ENCODE measurements at places on chromosomes 16 and 17. TPM values are rescaled to one million over a fixed set of nuclear protein-coding genes. Genes with fewer than 3 reads are reported as not detected.
A peak's percentile ranks its signal among the peaks of the same experiment; 100 is the strongest.

GRCh38 chr17:47621293-47622179, 28.2 kb upstream of the KPNB1 start:
- DNase-seq, result no peak

- DNase-seq, result no peak
These were observed 119.9 kb upstream of the SMURF2 start for GRCh38 chr17:64781810-64782555.

DNA sequence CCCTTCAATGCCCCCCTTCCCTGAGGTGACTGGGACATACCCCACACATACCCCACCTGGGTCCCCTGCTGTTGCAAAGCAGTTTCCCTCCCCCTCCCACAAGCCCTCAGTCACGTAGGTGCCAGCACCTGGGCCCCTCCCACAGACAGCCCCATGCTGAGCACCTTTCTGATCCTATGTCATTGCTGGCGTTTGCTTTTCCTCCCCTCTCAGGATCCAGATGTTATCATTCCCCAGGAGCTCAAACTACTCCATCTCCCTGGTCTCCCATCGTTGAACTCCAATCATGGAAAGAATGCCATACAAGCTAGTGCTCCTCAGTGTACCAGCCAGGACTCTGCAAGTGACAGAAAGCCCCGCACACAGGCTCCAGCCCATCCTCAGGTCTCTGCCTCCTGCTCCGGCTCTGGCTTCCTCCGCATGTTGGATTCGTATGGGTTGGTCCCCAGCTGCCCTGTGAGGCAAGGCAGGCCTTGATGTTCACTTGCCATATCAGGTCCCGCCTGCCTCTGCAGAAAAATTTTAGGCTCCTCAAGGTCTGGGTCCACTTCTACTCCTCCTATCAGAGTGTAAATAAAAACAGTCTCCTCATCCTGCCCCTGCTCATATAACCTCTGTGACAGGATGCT, 31.4 kb upstream of the MED9 start:
- no peak for DNase-seq

DNA sequence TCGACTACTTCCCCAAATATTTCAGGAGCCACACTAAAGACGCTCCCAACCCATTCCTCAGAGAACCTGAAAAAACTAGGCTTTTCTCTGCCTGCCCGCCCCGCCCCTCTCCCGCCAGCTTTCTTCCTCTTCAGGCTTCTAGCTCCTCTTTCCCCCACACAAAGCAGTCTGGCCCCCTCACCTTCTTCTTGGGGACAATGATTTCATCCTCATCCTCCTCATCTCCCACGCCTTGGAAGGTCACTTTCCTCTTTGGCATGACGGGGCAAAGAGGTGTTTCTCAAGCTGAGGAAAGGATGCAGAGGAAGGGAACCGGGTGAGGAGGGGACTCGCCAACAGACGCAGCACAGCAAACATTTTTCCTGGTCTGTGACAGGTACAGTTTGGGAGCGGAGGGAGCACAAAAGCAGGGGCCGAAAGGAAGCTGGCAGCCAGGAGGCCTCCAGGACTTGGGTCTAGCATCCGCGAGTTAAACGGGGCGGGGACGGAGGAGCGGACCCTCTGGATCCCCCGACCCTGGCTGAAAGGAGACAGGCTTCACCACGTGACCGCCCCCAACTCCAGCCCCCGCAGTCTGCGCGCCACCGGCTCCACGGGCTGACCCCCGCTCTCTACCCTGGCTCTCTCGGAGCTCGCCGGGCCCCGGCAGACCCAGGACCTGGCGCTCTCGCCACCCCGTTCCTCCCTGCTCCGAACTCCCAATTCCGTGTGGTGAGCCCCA, 525 bp downstream of the CD2BP2 start:
- DNase-seq, result no peak

- no peak for DNase-seq
These were observed 331.4 kb downstream of the GRIN2A start for GRCh38 chr16:9850817-9851216.

DNA sequence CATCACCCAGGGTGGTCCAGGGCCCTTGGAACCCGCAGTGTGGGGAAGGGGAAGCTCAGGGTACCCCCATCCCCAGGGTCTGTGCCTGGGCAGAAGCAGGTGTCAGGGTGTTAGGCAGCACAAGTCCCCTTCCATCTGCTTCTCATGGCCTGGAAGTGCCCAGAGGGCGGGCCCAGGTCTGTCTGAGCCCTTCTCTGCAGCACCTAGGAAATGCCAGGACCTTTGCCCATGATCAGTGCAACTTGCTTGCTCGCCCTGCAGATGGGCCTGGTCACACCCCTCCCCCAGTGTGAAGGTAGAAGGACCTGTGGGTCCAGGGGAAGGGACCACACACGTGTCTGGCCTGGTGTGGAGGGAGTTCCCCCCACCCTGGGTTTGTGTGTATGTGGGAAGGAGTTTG, 157.5 kb upstream of the CDC42EP4 start:
- no peak for DNase-seq

GRCh38 chr16:16071631-16072244, 122.3 kb downstream of the ABCC1 start:
- DNase-seq, result no peak

DNA sequence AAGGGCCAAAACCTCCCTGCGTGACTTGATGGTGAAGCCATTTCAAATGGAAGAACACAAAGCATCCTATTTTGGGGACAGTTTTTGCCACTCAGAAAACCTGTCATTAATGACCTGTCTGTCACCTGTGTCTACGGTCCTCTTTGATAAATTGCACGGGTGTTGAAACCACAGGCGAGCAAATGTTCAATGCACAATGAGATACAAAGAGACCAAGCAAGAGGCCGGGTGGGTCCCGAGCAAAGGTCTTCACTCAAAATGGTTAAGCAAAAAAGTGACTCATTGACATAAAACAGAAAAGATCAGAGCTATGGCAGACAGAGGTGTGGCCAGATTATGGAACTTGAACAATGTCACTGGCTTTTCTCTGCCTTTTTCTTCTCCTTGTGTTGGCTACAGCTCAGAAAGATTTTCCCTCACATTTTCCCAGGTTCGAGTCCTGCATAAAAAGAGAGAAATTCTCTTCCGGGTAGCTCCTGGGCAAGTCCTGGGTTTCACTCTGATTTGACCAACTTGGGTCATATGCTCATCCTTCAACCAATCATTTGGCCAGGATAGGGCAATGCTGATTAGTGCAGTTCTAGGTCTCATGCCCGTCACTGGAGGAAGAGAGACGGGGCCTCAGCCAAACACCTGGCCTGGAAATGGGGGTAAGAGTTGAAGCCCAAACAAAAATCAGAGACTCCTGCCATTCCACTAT, 92.2 kb downstream of the CMC2 start:
- DNase-seq, result no peak

- peak; percentile 28 for DNase-seq
These were observed 13.2 kb downstream of the SLC7A5 start for GRCh38 chr16:87855852-87856715.

DNA sequence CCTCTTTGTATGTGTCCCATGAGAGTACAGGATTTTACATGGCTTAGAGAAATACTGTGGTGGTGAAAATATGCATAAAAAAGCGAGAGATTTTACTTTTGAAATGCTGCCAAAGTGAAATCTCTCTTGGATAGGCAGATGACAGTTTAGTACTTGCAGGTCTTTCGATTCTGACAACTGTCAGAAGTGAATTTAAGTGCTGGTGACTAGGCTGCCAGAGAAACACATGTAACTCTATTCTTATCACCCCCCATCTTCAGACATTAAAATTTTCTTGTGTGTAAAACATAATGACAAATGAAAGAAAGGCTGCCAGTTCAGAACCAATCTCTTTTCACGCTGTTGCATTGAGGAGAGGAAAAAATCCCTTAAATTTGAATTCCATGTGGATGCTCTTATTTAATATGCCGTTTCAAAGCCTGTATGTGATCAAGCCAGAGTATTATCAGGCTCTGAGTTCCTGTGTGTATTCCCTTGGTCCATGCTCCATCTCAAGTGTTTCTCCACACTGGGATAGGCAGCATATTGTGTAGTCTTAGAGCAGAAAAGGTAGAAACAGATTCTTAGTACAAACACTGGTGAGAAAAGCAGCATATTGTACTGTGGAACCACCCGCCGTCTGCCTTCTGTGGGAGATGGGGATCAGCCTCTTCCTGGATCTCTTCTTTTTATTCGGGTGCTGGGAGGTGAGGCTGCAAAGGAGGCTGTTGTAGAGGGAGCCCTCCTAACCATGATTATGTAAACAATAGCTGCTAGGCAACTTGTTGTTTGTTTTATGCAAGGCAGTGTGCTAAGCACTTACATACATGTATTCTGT, 291.3 kb downstream of the WWOX start:
- no peak for DNase-seq

- DNase-seq, result no peak
These were observed 299.8 kb upstream of the SALL1 start for GRCh38 chr16:51450909-51451308.

GRCh38 chr16:50102051-50102746, 36.4 kb downstream of the HEATR3 start:
- DNase-seq, result no peak

- no peak for DNase-seq
These were observed 3.5 kb upstream of the CAMKK1 start for GRCh38 chr17:3896108-3896967.

DNA sequence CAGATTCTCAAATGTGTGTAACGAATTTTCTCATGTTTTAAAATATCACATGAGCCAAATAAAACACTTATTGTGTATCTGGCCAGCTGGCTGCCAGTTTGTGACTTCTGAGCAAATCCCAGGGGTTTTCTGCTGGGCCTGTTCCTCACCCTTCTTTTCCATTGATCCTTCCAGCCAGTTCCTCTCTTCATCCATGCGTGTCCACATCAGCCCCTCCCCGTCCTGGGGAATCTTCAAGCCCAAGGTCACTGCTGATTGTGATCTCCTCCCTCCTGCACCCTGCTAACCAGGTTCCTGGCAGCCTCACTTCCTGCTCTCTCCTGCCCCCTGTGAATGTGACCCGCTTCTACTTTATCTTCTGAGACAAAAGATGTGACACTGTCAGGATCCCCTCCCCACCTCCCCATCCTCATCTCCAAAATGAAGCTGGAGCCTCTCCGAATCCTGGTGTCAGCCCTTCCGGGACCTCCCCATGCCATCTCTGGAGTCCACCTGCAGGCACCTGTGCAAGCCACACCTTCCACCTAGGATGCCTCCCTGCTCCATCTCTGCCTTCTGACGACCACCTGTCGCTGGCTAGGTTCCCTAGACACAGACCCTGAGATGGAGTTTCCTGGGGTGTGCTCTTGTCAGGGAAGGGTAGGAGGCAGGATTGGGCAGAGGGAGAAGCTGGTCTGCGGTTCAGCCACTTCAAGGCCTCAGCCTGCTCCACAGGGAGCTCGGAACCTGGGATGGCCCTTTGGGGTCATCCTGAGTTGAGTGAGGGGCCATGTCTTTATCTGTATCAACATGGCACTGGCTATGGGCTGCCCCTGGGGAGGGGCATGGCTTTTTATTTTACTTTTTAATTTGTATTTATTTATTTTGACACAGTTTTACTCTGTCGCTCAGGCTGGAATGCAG, 205.1 kb downstream of the KATNIP start:
- DNase-seq, result no peak

DNA sequence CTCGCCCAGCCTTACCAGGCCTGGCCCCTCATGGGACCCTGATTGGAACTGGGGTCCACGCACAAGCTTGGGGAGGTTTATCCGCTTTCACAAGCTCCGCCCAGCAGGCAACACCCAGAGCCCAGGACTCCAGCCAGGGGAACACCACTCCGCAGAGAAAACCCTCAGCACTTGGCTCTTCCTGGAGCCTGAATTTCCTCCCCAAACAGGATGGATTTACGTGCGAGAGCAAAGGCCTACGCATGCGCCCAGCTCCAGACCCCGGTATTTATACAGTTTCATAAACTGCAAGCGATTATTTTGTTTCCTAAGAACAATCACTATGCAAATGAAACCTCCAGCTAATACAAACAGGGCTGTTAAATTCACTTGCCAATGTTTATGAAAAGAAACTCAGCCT, 22.8 kb downstream of the ZNF423 start:
- no peak for DNase-seq

DNA sequence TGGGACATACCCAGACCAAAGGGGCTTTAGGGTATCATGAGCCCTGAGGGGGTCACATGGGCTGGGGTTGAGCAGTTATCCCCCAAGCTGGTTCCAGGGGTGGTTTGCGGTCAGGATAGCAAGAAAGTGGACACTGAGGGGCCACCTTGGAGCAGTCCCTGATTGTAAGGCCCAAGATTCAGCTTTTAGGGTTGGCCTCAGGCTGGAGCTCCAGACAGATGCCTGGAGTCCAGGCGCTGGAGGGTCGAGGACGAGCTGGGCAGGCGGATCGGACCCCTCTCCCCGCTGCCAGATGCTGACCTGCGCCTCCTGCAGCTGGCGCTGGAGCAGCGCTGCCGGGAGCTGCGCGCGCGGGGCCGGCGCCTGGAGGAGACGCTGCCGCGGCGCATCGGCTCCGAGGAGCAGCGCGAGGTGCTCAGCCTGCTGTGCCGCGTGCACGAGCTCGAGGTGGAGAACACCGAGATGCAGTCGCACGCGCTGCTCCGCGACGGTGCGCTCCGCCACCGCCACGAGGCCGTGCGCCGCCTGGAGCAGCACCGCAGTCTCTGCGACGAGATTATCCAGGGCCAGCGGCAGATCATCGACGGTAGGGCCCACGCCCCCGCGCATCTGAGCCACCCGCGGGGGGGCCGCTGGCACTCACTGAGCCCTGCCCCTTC, 10.0 kb downstream of the BTBD17 start:
- DNase-seq, result no peak

DNA sequence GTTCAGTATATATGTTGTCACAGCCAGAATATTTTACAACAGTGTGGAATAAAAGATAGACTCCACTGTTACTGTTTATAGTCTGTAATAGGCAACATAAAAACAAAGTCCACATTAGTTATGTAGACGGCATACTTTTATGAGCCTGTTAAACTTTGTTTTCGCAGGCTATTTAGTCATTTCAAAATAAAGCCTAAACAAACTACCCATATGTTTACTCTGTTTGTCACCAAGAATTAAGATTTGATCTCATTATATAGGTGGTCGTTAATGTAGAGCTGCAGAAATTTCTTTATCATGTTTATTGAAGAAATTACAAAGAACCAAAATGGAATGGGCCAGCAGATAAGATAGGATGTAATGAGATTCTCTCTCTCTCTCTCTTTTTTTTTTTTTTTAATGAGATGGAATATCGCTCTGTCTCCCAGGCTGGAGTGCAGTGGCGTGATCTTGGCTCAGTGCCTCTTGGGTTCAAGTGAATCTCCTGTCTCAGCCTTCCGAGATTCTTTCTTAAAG, 943.8 kb upstream of the SOX9 start:
- DNase-seq, result no peak

- DNase-seq, result no peak
These were observed 759.0 kb upstream of the SOX9 start for GRCh38 chr17:71361656-71362450.

Gene KRTAP4-9
- not detected for total RNA-seq

Gene ANKRD11
- 72.7 TPM for total RNA-seq

Gene PAQR4
- total RNA-seq, result 2.9 TPM

Gene ACSM5
- total RNA-seq, result not detected

Gene ZNF469
- total RNA-seq, result 0.57 TPM

Gene CHCT1
- not detected for total RNA-seq

Gene PNMT
- 1.8 TPM for total RNA-seq

Gene PHOSPHO1
- 2.4 TPM for total RNA-seq

Gene LASP1
- total RNA-seq, result 50.6 TPM

Gene SKAP1
- total RNA-seq, result not detected

Gene SLC38A8
- total RNA-seq, result not detected

Gene NMRAL1
- total RNA-seq, result 55.5 TPM
